ENCODE measurements at places on chromosomes 13 and 19.

- DNase-seq, result no peak
Observed at GRCh38 chr13:94079876-94080275, 399.6 kb downstream of the DCT start.

DNA sequence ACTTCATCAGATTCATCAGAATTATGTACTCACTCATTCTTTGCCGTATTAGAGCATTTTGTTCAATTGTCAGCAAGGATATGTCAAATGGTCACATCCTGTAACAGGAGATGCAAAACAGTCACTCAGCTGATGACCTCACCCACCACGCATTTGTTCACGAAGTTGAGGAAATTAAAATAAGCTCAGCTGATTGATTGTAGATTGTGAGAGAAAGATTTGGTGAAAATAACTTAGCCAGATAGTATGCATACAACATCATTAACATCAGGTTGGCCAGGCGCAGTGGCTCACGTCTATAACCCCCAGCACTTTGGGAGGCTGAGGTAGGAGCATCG, 22.6 kb upstream of the CDC16 start:
- no peak for DNase-seq

GRCh38 chr13:51978796-51979556, 32.3 kb downstream of the ATP7B start:
- DNase-seq, result no peak

GRCh38 chr13:20460761-20461160, 64.9 kb downstream of the CRYL1 start:
- peak; percentile 75 for DNase-seq

- no peak for DNase-seq
Observed at GRCh38 chr13:72489751-72490150, 237.7 kb downstream of the MZT1 start.

DNA sequence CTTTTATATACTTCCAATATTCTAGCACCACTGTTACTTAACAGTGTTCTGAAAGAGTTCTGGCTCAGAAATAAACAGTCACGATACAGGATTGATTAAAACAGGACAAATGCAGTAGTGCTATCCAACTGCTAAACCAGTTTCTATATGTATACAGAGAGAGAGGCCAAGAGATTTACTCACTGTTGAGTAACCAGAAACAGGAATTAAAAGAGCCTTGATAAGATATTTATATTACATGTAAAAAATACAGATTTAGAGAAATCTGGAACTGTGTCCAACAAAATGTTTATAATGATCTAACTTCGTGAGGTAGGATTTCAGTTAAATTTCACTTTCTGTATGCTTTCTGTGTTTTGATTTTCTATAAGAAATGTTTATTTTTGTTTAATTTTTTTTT, 116.6 kb downstream of the CDK8 start:
- DNase-seq, result no peak

GRCh38 chr19:13029893-13030292, 34.6 kb downstream of the NFIX start:
- DNase-seq, result no peak

GRCh38 chr19:19151418-19151817, 13.1 kb upstream of the TMEM161A start:
- DNase-seq, result no peak

GRCh38 chr13:113122550-113123225, at the start of gene F10:
TSS of gene F10 (plus strand) at chr13:113122799. CDS start at chr13:113122856, 57 bp downstream.
- DNase-seq, result no peak

- DNase-seq, result no peak
Observed at GRCh38 chr19:6710273-6711077, 10.0 kb downstream of the C3 start.

GRCh38 chr19:45742969-45743368, 9.7 kb downstream of the MEIOSIN start:
- no peak for DNase-seq

DNA sequence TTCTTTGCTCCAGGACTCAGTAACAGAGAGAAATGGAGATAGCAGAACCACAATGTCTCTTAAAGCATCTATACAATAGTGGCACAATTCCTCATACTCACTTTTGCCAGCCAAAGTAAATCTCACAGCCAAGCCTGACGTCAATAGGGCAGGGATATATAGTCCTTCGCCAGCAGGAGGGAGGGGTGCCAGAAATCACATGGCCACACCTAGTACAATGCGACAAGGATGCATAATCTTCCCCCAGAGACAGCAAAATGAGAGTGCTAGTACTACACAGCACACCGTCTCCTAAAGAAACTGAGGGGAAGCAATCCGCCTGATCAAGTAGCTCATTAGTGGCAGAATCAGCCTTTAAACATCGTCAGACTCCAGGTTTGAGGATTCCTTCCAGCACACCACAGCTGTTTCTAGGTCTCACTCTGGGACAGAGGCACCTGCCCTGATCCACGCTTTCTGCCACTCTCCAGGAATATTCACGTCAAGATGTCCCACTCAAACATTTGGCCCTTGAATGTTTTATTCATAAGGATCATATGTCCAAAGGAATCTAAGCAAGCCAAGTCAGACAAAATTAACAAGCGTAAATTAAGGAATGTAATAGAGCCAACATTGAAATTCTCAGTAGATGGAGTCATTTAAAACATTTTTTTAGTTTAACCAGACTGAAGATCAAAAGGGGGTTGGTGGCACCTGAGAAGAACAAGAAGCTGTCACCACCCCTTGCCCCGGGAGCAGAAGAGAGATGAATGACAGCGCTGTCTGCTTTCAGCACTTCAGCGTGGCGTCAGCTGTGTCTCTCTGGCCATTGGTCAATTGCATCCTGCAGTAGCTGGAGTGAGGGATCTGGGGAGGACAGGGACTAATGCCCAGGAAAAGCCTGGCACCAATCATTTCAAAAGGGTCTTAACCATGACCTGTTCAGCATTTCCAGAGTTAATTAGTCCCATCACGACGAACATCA, 63.5 kb upstream of the SERP2 start:
- DNase-seq, result no peak
